NCI-H2227 treated with DMSO at 0.1 percent for 48 hours (cell line): ENCODE measurements at places on chromosomes 2 and 18.

- no peak for DNase-seq
These were observed 111.7 kb upstream of the DYNAP start for GRCh38 chr18:54479365-54479764.

DNA sequence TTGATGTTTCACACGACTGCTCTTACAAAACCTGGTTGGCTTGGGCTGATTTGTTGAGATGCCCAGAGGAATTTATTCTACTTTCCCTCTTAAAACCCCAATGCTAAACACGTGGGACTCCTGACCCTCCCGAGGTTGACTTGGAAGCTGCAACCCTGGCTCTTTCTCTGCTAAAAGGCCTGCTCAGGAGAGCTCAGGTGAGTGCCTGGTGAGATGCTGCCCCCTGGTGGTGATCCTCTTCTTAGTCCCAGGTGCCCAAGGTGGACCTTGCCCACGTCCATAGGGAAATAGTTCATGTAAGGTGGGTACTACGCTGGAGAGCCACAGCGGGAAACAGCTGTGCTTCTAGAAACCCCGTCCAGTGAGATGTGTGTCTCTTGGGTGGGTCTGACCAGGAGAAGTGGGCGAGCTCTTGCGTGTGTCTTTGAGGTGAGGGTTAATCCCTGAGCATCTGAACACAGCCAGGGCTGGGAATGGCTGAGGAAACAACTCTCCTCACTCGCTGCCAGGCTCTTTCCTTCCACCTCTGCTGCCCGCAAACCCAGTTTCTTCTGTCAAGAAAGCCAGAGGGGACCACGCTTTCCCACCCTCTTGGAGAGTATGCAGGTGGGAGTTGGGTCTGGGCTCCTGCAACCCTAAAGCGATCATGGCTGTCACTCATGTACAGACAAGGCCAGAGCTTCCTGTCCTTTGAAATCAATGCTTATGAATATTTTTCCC lies 25.5 kb upstream of the PXDN start:
- DNase-seq, result no peak

DNA sequence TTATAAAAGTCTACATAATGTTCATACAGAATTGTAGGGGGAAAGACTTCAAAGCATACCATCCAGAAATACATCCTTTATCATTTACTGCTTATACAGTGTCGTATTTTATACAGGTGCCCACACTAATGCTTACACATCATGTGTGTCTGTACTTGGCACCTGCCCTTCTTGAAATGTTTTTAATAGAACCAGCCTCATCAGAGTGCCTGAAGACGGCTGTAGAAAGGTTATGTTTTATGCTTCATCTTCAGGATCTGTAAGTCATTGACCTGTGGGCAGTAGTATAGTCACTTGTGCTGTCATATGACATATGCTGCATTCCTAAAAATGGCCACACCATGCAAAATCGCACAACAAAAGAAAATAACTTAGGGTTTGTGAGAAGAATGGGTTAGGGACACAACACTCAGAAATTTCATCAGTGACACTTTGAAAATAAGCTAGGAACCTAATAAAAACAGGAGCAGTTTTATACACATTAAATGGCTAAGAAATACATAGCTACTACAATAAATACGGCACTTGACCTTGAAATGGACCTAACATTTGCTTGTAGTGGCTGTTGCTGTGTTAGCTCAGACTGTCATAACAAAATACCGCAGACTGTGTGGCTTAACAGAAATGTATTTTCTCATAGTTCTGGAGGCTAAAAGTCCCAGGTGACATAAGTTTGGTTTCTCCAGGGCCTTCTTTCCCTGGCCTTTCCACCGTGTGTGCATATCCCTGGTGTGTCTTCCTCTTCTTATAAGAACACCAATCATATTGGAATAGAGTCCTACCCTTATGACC lies 112.6 kb downstream of the CERS6 start:
- DNase-seq, result no peak

DNA sequence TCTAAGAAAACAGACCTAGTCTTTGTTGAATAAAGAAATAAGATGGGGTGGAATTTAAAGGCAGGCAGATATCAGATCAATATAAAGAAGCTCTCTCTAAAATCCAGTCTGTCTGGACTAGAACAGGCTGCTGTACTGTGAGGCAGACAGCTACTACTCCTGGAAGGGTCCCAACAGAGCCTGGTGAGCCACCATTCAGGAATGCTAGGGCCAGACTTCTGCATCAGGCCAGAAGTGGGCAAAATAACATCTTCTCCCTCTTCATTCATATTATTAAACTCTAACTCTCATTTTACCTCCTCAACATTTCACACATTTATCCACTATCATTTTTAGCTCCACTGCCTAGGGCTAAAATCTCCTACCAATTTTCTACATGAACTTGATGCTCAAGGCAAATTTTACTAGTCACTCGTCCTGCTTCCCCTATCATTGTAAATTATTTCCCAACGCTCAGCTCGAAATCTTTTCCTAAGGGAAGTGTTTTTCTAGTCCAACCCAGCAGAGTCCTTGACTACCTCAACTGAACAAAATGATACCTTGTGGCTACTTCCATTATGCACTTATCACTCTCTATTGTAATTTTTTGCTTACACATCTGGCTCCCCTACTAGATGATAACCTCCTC lies 45.2 kb upstream of the GLS start:
- DNase-seq, result no peak

GRCh38 chr2:168642873-168643272 lies 159.6 kb upstream of the NOSTRIN start:
- DNase-seq, result no peak

- no peak for DNase-seq
These were observed 104.7 kb upstream of the NABP1 start for GRCh38 chr2:191573216-191573615.

DNA sequence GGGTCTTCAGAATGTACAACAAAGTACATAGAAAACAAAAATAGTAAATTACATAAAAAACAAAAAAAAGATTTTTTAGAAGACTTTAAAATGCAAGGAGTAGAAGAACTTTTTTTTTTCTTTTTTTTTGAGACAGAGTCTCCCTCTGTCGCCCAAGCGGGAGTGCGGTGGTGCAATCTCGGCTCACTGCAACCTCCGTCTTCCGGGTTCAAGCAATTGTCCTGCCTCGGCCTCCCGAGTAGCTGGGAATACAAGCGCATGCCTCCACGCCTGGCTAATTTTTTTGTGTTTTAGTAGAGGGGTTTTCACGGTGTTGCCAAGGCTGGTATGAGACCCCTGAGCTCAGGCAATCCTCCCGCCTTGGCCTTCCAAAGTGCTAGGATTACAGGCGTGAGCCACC lies 104.5 kb upstream of the ZC3H15 start:
- DNase-seq, result no peak

GRCh38 chr2:109669731-109670130 lies 55.6 kb downstream of the SOWAHC start:
- DNase-seq, result no peak

- DNase-seq, result no peak
These were observed 416.4 kb downstream of the CMPK2 start for GRCh38 chr2:6449343-6449742.

DNA sequence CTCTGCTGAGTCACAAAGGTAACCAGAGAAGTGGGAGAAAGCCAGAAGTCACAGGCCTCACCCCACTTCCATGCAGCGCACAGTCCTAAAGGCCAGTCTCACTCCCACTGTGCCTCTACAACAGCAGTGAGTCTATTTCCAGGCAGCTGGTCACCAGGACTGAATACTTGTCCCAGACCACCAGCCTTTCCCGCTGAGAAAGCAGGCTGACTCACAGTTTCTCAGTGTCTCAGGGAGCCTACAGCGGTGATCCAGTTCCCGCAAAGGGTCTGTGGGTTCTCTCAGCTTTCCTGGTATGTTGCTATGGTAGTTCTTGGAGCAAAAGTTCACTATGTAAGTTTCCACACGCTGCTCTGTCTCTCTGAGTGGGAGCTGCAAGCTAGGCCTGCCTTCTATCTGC lies 622.5 kb downstream of the RNF144A start:
- no peak for DNase-seq

DNA sequence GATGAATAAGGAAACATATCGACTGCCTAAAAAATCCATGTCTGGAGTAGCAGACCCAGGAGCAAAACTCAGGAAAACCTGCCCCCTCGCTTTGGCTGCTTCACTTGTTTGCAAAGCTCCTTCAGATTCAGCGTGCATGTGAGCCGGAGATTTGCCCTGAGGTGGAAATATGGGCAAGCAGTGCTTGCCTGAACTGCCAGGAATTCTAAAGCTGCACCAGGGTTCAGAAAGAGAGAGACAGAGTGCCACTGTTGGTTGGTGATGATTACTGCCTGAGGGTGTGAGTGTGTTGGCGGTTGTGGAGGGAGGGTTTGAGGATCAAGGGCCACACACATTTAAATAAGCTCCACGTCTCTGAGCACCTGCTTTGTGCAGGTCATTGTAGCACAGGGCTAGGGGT lies 139.6 kb upstream of the RGPD4 start:
- DNase-seq, result no peak

DNA sequence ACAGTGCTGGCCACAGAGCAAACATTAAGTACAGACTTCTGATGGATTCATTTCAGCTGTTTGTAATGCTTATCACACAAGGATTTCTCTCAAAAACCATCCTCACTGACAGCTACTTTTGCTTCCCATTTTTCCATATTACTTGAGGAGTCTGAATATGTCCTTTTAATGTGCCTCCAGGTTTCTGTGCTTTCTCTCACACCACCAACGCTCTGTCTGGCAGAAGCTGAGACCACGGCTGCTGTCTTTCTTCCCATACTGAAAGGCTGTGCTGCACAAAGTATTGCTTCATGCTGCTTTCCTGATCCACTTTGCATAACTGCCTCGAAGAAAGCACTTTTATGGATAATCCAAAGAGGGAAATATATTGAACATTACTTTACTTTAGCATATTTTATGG lies 312.1 kb upstream of the ZEB2 start:
- no peak for DNase-seq

GRCh38 chr2:120787822-120788700 lies 52.4 kb downstream of the GLI2 start:
- DNase-seq, result no peak

DNA sequence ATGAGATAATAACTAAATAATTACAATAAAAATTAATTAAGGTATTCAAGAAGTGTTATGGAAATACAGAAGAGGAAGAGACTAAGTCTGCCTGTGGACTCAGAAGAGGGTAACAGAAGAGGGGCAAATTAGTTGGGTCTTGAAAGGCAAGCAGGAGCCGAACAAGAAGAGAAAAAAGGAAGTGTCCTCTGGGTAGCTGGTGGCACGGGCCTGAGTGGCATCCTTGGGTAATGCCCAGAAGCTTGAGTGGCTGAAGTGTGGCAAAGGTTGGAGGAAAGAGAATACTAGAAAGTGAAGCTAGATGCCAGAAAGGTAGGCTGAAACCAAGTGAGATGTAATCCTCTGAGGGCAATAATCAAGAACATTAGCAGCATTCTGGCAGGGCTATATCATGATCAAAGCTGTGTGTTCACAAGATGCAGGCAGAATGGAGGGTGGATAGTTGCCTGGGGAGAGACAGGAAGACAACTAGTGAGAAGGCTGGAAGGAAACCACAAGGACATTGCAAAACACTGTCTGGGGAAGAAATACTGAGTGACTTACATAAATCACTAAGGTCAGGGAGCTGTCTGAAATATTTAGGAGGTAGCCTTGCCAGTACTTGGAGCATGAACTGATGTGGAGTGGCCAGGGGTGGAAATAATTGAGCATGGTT lies 16.2 kb downstream of the DOCK10 start:
- DNase-seq, result no peak

- DNase-seq, result no peak
These were observed 4.1 kb upstream of the ZCCHC2 start for GRCh38 chr18:62518460-62519375.

DNA sequence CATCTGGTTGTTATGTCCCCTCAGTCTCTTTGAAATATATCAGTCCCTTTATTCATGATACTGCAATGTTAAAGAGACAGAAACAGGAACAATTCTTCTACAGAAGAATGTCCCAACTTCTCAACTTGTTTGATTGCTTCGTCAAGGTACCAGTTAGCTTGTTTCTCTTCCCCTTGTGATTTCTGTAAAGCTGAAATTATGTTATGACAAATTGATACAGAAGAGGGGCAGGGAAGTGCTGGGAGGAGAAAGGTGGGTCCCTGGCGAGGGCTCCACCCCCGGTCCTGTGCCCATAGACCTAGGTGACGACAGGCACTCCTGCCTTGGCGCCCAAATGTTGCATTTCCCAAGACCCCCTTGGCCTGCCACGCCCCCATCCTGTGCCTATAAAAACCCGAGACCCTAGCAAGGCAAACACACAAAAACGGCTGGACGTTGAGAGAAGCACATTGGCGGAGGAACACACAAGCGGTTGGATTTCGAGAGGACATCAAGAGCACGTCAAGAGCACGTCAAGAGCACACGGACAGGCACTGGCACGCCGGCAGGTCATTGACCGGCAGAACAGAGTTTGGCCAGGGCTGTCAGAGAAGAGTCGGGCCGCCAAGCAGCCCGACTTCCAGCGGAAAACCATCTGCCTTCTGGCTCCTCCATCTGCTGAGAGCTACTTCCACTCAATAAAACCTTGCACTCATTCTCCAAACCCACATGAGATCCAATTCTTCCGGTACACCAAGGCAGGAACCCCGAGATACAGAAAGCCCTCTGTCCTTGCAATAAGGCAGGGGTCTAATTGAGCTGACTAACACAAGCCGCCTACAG lies 11.5 kb upstream of the RTN4 start:
- DNase-seq, result no peak

- no peak for DNase-seq
These were observed 272.9 kb downstream of the IRS1 start for GRCh38 chr2:226526716-226527115.

DNA sequence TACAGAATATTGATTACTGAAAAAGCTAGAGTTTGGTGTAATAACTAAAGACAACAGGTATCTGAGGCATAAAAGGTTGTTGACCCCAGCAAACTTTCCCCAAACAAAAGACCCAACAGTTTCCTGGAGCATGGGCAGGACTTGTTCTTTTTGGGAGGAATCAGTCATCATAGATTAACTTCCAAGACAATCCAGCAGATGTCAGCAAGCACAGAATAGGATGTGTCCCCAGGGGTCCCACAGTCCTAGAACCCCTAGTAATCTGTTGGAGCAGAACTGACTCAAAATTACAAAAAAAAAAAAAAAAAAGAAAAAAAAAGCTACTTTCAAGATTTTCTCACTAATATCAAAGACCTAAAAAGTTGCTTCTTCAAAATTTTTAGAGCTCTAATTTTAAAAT lies 564.7 kb upstream of the SLC39A10 start:
- DNase-seq, result no peak

GRCh38 chr2:29261003-29261402 lies 145.8 kb downstream of the CLIP4 start:
- DNase-seq, result no peak
